SK-N-MC (cell line): ENCODE measurements at places on chromosomes 2 and 18.

GRCh38 chr2:108612514-108613183 is 78.4 kb downstream of the LIMS1 start:
- DNase-seq = no peak

DNA sequence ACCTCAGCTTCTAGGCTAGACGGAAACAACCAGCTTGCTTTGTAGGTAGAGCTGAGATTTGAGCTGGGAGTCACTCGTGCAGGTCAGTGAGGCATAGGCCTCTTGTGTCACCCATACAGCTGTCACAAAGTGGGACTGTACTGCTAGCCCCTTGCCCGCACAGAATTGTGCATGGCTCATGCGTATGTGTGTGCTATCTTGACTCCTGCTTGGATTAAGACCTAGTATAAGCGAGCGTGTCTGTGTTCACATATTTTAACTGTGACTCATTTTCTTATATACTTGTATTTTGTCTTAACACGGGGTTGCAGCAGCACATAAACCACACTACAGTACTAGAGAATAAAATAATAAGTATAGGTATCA is 20.1 kb downstream of the CEP68 start:
- DNase-seq = no peak

DNA sequence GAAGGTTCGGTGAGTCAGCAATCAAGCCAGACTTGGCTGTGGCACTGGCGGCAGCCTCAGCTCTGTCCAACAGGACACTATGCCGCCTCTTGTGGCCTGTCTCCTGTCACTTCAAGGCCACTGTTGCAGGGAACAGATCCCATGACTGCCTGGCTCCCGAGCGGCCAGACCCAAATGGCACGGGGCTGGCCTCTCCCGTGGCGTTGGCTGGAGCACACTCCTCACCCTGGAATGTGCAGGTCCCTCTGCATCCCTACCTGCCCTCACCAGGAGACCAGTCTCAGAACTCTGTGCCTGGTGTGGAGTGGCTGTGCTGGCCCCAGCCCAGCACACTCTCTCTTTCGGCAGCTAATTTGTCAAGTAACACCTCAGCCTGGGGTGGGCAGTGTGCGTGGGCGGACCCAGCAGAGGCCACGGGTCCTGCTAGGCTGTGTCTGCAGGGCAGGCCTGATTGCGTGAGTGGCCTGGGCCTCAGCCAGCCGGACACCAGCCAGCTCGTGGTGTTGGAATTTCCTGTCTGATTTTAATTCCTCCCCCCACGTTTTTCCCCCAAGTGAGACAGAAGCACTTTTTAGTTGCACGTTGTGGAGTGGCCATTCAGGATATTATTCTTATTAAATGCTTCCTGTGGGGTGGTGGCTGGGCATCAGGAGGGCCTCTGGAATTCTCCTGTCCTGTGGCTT is 179.3 kb downstream of the GLI2 start:
- DNase-seq = no peak

DNA sequence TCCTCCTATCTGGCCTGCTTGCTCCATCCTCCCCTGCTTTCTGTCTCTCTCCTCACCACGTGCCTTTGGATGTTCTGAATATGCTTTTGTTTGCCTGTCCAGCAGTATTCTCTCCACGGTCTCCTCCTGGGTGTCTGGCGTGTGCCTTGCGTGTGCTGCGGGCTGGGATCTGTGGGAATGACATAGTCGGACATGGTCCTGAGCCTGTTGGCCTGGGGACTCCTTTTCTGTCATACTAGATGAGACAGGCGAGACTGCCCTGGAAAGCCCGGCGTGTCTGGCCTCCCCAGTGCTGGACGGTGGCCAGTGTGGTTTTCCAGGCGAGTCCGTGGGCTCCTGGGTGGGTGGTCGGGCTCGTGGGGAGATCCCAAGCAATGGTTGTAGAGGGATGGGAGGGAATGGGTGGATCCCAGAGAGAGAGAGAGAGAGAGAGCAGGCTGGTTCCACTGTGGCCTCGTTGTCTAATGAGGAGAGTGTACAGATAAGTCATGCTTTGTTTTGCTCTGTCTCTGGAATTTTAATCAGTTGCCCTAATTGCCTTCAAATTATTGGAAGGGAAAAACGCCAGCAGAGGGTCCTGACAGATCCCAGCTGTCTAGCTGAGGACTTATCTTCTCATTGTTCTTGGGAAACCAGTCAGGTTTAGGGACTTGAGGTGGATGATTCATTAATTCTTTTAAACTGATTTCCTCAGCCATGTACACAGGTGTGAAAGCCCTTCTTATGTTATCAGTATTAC is 58.3 kb downstream of the HPCAL1 start:
- no peak for DNase-seq

GRCh38 chr18:63097178-63097577 is 222.4 kb downstream of the BCL2 start:
- no peak for DNase-seq

DNA sequence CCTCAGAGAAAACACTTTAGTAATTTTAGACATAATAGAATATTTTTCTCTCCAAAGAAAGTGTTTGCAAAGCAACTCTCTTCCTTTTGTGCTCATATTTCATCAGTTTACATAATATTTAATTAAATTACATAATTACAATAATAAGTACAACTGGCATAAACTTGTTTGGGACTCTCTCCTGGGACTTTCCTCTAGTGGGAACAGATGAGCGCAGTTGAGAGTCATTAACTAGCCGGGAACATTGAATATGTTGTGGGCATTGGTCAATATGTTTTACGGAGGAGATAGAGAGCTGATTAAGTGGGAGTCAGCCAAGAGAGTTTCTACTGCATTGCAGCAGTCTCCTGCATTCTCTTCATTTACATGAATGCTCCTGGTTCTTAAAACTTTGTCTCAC is 607.7 kb downstream of the ARHGAP15 start:
- DNase-seq = no peak

- no peak for DNase-seq
Observed at GRCh38 chr2:9004338-9005204, 1.1 kb upstream of the MBOAT2 start.

DNA sequence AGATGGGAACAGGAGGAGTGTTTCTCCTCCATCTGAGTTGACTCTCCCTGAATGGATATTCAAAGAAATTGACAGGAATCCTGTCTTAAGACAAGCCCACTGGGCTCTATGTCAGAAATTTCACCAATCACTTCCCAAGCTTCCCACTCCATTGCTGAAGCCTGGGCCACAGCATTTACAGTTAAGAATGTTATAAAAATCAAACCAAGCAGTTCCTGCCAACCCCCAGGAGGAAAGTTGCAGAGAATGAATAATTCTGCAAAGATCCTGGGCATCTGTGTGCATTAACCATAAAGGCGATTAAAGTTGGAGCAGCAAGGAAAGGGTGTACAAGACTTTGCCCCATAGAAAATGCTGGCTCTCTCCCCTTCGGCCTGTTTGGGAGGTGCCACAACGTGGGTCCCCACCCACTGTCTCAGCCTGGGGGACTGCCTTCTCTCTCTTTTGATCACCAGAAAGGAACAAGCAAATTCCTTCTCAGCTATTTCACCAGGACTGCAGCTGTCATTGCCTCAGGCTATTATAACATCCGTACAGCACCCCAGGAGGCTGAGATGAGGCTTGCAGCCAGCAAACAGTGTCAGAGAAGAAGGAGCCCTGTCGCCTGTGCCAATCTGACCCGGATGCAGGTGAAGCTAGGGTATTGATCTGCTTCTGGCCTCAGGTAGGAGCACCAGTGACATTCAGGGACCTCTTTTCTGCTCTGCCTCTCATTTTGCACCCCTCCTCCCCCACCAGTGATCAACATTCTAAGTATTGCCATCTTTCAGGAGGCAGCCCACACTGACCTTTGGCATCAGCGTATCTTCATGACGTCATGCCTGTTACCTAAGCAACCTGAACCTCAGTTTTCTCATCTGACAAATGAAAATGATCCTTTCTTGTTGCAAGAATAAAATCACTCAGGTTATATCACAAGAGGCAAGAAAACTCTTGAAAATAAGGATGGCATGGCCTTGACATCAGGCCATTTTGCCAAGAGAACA is 219.0 kb downstream of the SH3BP4 start:
- peak; percentile 94 for DNase-seq
